ENCODE measurements at places on chromosomes 7 and 10.
A peak's percentile ranks its signal among the peaks of the same experiment; 100 is the strongest.

GRCh38 chr10:126647116-126647515, 23.4 kb downstream of the C10orf90 start:
- DNase-seq = no peak

- DNase-seq = peak; percentile 55
Measured at GRCh38 chr10:70132098-70133029, at the start of gene AIFM2. AIFM2 (minus strand) TSS chr10:70132825; CDS start chr10:70124084, 8,741 bp downstream.

GRCh38 chr10:95035332-95036295, 33.7 kb downstream of the CYP2C8 start:
- DNase-seq = no peak

DNA sequence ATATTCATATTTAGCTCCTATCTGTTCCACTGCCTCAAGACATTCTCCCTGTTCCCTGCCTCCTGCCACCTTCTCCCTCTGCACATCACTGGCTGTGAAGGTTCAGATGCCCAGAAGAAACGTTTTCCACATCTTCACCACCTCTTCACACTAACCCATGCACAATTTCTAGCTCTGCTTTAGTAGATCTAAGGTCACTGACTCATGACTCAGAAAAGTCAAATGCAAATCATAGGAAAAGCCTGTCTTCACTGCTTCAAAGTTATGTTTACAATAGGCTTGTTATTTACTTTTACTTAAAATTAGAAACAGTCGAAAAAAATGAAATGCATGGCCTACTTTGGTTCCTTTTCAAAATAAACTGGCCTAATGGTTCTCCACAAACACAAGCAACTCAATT, 2.5 kb downstream of the SCRN1 start:
- DNase-seq = no peak

DNA sequence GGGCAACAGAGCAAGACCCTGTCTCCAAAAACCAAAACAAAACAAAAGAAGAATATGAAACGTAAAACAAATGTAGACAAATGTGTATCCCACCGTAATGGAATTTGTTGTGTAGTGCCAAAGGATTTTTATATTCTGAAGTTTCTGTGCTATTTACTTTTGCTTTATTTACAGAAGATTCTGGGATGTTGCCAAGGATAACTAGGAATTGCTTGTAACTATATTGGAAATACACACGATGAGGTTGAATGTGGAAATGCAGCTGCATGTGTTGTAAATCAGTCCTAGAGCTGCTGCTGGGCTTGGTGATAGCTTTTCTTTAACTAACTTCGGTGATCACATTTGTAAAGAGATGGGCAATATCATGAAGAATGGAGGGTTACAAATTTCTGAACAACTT, 39.5 kb downstream of the GALNT17 start:
- DNase-seq = no peak

DNA sequence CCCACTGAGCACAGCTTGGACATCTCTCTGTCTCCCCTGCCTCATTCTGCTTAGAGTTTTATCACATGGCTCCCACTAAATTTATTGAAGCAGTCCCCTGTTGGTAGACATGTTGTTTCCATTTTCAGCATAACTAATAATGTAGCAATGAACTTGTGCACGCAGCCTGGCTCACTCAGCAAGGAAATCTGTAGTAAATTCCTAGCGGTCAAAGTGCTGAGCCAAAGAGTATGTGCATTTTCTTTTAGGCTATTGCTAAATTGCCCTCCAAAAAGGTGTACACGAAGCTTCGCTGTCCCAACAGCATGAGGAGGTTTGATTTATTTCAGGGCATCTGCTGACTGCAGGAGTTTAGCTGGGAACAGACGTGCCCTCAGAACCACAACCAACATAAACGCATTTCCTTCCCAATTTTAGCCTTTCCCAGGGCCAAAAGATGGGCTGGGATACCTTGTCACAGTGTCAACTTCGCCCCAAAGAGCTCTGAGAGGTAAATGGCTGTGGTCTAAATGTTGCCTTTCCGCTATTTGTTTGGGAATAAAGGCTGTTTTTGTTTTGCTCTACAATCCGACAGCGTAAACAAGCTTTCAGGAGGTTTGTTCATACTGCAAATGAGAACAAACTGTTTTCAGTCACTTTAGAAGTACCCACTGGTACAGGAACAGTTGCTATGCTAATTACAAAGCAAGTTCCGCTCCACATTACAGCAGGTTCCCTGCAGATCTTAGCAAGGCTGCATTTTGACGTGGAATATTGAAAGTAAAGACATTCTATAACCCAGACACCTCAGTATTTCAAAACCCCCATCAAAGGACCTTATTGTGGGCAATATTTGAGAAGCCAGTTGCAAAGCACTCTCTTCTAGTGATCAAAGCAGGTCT, 16.8 kb downstream of the VSIR start:
- DNase-seq = no peak

- no peak for DNase-seq
Measured at GRCh38 chr10:18571780-18572179, 79.6 kb downstream of the NSUN6 start.

DNA sequence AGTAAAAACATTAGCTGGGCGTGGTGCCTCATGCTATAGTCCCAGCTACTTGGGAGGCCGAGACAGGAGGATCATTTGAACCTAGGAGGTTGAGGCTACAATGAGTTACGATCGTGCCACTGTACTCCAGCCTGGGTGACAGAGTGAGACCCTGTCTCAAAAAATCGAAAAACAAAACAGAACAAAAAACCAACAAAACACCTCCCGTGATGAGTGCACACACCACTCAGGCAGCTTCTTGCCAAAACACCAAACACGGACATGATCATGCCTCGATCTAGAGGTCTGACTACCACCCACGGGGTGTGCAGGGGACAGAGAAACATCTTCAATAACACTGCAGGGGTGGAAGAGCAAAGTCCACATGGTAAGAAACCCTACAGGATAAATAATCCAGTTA, 44.4 kb downstream of the AMZ1 start:
- no peak for DNase-seq

GRCh38 chr7:22559829-22560489, 60.0 kb upstream of the STEAP1B start:
- peak; percentile 71 for DNase-seq

- DNase-seq = no peak
Measured at GRCh38 chr7:156234666-156235494, 405.7 kb upstream of the RNF32 start.

DNA sequence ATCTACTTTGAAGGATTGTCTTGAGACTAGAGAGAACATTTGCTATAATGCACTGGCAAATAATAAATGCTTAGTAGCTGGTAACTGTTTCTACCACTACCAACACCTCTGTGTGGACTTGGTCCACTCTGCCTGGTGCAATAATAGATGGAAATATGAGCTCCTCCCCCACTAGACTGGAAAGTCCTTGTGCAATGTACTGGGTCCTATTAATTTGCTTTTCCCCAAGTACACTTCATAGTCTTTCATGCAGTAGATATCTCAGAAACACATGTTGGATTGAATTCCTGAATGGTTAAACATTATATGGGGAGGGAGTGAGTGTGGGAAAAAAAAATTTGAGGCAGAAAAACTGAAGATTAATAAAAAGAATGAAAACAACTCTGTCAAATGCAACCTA, 119.3 kb downstream of the C10orf90 start:
- no peak for DNase-seq

DNA sequence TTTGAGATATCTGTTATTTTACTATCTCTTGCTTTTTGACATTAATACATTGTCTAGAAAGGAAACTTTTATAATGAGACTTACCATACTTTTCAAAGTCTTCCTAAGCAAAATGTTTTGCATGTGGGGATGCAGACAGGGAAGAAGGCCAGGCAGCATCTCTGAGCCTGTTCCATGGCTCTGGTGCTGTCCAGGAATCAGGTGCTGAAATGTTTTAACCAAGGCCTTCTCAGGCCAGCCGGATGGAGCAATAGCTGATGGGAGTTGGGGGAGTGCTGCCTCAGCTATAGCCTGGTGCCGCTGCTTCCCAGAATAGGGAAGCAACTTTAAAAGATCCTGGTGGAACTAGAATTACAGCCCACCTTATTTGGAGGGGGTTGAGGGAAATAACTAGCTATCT, 38.5 kb downstream of the CRTAC1 start:
- DNase-seq = no peak

DNA sequence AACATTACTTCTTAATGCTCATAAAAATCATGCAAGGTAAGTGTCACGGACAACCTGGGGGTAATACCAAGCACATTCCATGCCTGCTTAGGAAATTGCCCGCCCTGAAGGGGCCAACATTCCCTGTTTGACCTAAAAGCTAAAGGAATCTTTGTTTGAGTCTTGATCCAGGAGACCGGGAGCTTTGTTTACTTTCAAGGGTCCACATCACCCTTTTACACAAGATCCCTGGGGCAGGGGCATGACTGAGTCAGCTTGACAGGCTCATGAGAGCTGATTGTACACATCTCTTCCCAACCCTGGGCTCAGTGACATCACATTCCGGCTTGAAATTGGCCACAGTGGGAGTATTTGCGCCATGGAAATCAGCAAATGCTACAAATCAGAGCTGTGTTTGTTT, 248.1 kb upstream of the HABP2 start:
- no peak for DNase-seq

GRCh38 chr7:5694221-5694754, 87.2 kb downstream of the RNF216 start:
- no peak for DNase-seq

- no peak for DNase-seq
Measured at GRCh38 chr7:158861004-158861787, 4.8 kb downstream of the DYNC2I1 start.

DNA sequence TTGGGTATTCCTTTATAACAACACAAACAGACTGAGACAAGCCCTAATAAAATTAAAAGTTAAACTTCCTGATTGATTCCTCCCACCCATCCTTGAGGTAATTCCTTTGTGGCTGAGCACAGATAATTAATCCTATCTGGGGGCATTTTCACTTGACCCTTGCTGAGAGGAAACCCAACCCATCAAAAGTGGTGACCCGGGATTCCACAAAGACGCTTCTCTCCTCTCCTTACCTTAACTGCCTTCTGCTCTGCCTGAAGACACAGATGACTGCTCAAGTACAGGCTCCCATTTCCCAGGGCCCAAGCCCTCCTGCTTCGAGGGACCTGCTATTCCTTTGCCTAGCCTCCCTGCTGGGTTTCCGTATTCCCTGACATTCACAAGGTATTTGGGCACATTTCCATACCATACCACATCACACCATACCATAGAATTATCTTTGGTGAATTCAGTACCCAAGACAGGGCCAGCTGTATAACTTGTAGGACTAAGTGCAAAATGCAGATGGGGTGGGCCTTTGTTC, 9.8 kb upstream of the MAPK8 start:
- no peak for DNase-seq

DNA sequence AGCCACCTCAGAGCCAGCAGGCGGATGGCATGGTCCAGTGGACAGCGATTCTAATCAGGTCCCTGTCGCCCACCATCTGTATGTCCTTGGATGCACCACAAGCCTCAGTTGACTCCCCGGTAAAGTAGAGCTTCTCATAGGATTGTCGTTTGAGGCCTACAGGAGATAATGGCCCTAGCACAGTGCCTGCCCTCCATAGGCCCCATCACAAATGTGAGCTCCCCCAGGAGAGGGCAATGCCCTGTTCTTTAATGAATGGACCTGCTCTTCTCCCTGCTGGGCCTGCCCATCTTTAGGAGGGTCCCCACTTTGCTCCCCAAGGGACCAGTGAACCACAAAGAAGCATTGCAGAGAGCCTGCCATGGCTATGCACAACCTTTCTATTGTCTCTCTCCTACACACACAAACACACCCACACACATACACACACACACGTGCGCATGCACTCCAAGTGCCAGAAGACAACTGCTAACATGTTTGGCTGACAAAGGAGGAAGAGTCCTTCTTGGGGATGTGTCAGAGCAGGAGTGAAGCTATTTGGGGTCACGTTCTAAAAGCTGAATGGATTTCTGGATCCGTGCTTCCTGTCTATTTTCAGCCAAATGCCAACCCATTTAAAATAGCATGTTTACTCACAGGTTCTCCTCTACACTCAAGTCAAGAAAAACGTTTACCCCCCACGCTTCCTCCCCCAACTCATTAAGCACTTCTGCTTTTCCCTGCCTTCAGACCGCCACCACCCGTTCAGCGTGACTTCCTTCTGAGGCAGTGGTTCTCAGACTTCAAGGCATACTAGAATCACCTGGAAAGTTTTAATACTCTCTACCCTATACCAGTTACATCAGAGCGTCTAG, 196.1 kb downstream of the GRID1 start:
- no peak for DNase-seq

- no peak for DNase-seq
Measured at GRCh38 chr7:294440-295154, 4.6 kb downstream of the FOXL3 start.

DNA sequence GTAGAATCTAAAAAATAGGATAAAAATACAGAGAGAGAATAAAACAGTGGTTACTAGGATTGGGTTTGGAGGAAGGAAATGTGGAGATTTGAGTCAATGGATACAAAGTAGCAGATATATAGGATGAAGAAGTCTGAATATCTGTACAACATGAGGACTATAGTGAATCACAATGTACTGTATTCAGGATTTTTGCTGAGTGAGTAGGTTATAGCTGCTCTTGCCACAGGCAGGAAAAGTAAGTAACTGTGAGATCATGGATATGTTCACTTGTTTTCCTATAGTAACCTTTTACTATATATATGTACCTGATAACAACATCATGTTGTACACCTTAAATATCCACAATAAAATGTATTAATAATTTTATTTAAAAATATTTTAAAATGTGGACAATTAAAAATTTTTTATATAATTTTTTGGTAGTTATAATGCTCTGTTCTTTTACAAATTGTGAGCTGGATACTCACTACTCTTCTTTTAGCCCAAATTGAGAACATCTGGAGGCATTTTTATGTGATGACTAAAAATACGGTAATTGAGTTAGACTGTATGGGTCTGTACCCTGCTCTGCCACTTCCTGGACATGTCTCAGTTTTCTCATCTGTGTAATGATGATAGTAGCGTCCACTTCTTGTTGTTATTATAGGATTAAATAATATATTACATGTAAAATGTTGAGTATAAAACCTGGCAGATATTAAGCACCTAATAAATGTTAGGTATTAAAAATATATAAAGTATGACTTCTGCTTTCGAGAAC, 439.1 kb downstream of the AUTS2 start:
- DNase-seq = no peak

DNA sequence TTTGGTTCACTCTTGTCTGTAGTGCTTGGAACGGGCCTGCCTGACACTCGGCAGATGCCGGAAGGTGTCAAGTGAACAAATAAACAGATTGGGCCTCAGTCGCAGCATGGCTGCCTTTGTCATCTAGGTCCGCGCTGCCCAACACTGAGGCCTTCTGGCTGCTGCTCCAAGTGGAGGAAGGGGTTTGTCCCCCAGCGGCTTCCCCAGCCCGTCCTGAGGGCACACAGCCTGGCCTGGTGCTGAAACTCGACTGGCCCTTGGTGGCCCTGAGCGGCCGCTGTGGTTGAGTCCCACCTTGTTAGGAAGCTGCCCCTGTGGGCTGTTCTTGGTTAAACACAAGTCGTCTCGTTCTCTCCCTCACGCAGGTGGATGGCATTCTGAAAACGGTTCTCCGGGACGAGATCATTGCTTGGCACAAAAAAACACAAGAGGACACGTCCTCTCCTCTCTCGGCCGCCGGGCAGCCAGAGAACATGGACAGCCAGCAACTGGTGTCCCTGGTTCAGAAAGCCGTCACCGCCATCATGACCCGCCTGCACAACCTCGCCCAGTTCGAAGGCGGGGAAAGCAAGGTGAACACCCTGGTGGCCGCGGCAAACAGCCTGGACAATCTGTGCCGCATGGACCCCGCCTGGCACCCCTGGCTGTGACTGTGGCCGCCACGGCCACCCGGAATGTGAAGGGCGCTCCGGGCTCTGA, 132.1 kb downstream of the SMURF1 start:
- no peak for DNase-seq
